ENCODE measurements at places on chromosomes 11 and 22. TPM values are rescaled to one million over a fixed set of nuclear protein-coding genes. Genes with fewer than 3 reads are reported as not detected.

DNA sequence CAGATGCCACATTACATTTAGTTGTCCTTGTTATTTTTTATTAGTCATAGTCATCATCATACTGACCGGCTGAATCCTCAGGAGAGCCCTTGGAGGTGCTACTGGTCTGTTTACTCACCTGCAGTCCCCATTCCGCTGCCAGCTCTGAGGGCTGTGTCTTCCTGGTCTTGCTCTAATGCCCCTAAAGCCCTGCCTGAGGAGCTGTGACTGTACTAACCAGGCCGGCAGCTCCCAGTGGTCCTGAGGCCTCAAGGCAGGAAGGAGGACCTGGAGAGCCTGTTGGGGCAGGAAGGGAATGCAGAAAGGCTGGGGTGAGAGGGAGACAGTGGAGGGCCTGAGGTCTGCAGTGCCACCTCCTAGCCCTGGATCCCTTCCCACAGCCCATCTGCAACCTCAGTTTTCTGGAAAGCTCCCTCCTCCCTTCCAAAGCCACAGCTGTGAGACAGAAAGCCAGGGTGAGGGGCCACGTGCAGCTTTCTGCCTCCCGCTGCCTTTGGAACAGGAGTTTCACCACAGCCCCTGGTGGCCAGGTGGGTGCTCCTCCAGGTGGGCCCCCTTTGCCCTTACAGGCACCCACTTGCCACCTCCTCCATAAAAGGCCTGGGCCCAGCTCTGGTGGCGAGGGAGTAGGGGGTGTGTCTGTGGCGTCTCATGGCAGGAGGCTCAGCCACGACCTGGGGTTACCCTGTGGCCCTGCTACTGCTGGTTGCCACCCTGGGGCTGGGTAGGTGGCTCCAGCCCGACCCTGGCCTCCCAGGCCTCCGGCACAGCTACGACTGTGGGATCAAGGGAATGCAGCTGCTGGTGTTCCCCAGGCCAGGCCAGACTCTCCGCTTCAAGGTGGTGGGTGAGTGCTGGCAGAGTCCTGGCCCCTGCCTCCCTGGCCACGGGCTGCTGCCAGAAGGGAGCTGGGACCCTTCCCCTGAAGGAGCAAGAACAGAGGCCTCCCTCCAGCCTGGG, at the start of gene ZP1:
ZP1 (plus strand) TSS at position 632 of the 960 bp plus-strand sequence; CDS start at position 652, 20 bp downstream.
- no peak within 1 kb of the TSS for H3K27ac ChIP-seq
- H3K36me3 ChIP-seq: no peaks in the 10 kb centered on the region
- no peak within 1 kb of the TSS for H3K4me3 ChIP-seq
- H3K4me1 ChIP-seq: peaks cover 10% of the 10 kb centered on the region
- DNase-seq: no peak
- H3K27me3 ChIP-seq: peaks cover 2% of the 10 kb centered on the region

GRCh38 chr22:36194971-36195370, 6.6 kb downstream of the APOL4 start:
- no peaks in the 10 kb centered on the region for H3K36me3 ChIP-seq
- no peak overlapping the region for H3K27ac ChIP-seq
- DNase-seq: peak; percentile 65

GRCh38 chr11:15291885-15292284, 177.2 kb downstream of the INSC start:
- no peak for DNase-seq
- no peaks in the 10 kb centered on the region for H3K27me3 ChIP-seq
- no peak overlapping the region for H3K4me3 ChIP-seq
- H3K27ac ChIP-seq: no peak overlapping the region

DNA sequence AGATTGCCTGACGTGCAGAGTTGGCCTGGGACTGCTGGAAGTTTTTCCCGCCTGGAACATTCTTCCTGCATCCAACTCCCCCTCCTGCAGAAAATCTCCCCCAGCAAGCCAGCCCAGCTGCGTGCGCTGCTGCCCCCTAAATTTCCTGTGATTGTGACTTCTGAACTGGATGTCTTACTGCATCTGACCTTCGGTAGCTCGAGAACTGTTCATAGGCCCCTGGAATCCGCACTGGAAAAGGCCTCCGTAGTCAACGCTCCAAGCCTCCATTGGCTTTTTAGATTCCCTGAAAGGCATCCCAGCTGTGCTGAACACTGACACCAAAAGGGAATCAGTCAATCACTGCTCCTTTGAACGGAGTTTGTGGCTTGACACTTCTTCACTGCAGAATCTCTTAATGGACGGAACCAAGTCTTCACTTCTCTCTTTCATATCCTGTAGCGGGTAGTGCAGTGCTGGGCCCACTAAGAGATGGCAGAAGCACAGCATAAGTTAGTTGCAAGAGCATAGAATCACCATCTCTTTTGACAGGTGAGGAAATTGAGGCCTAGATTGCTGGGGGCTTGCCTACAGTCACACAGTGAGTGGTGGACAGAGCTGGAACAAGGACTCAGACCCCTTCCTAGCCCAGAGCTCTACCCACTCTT, 14.2 kb upstream of the RASD2 start:
- no peak overlapping the region for H3K4me3 ChIP-seq
- no peaks in the 10 kb centered on the region for H3K4me1 ChIP-seq
- H3K36me3 ChIP-seq: no peaks in the 10 kb centered on the region
- peaks cover 3% of the 10 kb centered on the region for H3K27me3 ChIP-seq

DNA sequence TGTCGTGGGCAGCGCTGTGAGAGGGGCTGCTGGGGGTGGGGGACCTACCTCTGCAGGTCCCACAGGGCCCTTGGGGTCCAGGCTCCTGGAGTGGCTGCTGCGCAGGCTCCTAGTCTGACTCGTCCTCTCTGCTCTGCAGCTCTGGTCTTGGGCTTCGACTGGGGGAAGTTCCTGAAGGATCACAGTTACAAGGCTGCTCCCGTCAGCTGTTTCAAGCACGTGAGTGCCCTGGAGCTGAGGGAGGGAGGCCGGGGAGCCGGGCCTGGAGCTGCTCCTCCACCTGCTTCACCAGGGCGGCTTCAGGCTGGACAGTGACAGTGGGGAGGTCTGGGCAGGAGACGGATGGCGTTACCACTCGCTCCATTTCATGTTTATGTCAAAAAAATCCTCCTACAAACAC, 11.9 kb downstream of the L3MBTL2 start:
- no peak for DNase-seq
- H3K27ac ChIP-seq: peak overlapping the region; percentile 79
- no peak overlapping the region for H3K4me3 ChIP-seq
- no peaks in the 10 kb centered on the region for H3K27me3 ChIP-seq
- H3K4me1 ChIP-seq: peaks cover 10% of the 10 kb centered on the region

DNA sequence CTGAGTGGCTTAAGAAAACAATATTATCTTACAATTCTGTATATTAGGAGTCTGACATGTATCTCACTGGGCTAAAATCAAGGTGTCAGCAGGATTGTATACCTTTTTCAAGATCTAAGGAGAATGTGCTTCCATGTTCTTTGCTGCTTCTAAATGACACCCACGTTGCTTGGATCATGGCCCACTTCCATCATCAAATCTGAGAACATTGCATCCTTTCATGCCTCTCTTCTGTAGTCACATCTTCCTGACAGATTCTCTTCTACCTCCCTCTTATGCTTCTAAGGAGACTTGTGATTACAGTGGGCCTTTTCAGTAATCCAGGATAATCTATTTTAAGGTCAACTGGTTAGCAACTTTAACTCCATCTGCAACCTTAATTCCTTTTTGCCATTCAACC, 499.4 kb downstream of the FAM181B start:
- no peak for DNase-seq
- H3K4me3 ChIP-seq: no peak overlapping the region
- H3K27ac ChIP-seq: no peak overlapping the region
- no peaks in the 10 kb centered on the region for H3K4me1 ChIP-seq
- no peaks in the 10 kb centered on the region for H3K27me3 ChIP-seq

DNA sequence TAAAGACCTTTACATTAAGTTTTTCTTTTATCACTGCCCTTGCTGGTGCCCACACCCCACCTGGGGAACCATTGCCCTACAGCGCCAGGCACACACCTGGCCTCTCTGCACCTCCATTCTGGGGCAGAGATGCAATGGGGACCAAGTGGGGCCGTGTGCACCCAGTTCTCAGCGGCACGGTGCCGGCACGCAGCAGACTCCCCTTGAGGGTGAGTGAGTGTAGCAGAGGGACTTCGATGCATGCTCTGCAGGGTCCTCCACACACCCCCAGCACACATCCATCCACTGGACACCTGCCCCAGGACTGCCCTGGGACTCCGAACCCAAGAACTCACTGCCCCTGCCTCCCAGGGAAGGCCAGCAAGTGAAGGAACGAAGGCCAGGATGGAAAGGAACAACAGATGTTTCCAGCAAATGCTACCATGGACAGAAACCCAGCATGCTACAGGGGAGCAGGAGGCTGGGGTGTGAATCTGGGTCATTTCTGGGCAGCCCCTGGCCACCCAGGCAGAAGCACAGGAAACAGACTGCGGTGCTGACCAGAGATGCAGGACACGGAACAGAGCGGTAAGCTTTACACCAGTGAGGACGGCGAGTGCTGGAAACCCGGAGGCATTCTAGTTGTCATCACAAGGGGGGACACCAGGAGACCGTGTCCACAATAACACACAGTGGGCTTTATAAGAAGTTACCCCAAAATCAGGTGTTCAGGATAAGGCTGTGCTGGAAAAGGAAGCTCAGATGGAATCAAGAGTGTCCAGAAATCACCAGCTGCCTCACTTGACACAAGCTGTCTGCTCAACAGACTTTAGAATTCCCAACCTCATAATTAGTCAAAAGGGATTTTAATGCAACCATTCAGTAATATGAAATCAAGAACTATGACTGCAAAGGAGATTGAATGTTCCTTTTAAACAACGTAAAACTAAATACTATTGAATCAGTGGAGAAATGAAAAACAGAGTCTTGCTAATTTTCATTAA, 32.7 kb upstream of the MOB2 start:
- no peak for DNase-seq
- no peaks in the 10 kb centered on the region for H3K36me3 ChIP-seq
- no peak overlapping the region for H3K4me3 ChIP-seq
- H3K27me3 ChIP-seq: no peaks in the 10 kb centered on the region

DNA sequence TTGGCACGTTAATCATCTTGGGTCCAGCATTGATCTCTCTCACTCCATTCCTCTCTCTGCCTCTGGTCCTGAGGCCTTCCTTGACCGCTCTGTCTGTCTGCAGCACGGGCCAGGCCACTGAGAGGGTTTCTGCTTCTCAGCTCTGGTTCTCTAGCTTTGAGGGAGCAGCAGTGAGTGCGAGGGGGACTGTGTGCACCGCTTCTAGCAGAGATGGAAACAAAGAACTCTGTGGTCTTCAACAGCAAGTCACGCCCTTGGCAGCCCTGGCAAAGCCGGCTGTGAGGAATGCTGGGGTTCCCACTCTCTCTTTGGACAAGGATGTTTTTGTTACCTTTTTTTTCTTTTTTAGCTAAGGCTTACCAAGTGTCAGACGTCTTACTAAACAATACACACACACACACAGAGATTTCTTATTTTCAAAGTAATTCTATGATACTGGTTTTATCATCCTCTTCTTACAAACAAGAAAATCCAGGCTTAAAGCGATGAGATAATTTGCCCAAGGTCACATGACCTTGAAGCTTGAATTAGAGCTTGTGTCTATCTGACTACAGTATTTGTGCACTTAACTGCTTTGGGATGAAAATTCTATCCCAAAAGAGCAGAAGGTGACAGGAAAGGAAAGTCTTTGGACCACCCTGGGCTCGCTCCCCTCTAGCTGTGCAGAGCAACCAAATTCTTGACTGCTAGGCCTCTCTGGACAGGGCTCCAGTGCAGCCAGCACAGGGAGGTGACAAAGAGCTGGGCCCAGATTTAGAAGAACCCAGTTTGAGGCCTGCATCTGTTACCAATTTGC, 293.2 kb downstream of the NTM start:
- H3K4me1 ChIP-seq: no peaks in the 10 kb centered on the region
- H3K27ac ChIP-seq: no peak overlapping the region
- H3K36me3 ChIP-seq: no peaks in the 10 kb centered on the region

- no peak overlapping the region for H3K27ac ChIP-seq
- no peak for DNase-seq
- no peaks in the 10 kb centered on the region for H3K27me3 ChIP-seq
- no peaks in the 10 kb centered on the region for H3K36me3 ChIP-seq
- no peaks in the 10 kb centered on the region for H3K4me1 ChIP-seq
Measured at GRCh38 chr11:109747839-109748238, 325.8 kb downstream of the C11orf87 start.

- no peak overlapping the region for H3K27ac ChIP-seq
- H3K27me3 ChIP-seq: no peaks in the 10 kb centered on the region
- no peak for DNase-seq
- peaks cover 4% of the 10 kb centered on the region for H3K4me1 ChIP-seq
- no peak overlapping the region for H3K4me3 ChIP-seq
Measured at GRCh38 chr11:46676436-46677158, 23.8 kb downstream of the ARHGAP1 start.

DNA sequence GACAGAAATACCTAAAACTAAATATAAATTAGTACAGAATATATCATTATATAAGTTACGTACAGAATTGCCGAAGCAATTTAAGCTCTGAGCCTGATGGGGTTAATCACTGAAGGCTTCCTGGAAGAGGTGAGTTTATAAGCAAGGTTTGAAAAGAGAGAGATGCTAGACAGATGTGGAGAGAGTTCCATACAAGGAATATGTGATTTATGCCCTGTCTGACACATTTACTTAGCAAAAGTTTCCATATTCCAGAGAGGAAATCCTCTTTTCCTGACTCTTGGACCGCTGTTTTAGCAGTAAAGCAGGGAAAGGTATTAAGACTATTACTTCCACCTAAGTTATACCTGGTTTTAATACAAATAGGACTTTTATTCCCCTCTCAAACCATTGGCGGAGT, 65.1 kb downstream of the DBX1 start:
- peaks cover 16% of the 10 kb centered on the region for H3K4me1 ChIP-seq
- H3K27ac ChIP-seq: no peak overlapping the region
- no peak overlapping the region for H3K4me3 ChIP-seq
- no peaks in the 10 kb centered on the region for H3K27me3 ChIP-seq
- DNase-seq: no peak
- peaks cover 33% of the 10 kb centered on the region for H3K36me3 ChIP-seq

- DNase-seq: no peak
- no peaks in the 10 kb centered on the region for H3K27me3 ChIP-seq
- no peaks in the 10 kb centered on the region for H3K4me1 ChIP-seq
- no peaks in the 10 kb centered on the region for H3K36me3 ChIP-seq
- H3K4me3 ChIP-seq: no peak overlapping the region
- no peak overlapping the region for H3K27ac ChIP-seq
Measured at GRCh38 chr11:18472587-18472986, 16.9 kb downstream of the LDHAL6A start.

C1QTNF4 gene
- total RNA-seq: under 0.01 TPM

CSF2RB gene
- not detected for total RNA-seq

SNX19 gene
- total RNA-seq: 70.6 TPM

TIMP3 gene
- 145 TPM for total RNA-seq

OR6T1 gene
- total RNA-seq: not detected

LRRC4C gene
- total RNA-seq: under 0.01 TPM

SNU13 gene
- 61.6 TPM for total RNA-seq

FGF19 gene
- total RNA-seq: not detected

APOL4 gene
- total RNA-seq: 2.0 TPM

CD6 gene
- total RNA-seq: not detected

FXYD2 gene
- 0.33 TPM for total RNA-seq

Data from fibroblast of lung (primary cell).